ENCODE measurements at places on chromosomes 7 and 10.

DNA sequence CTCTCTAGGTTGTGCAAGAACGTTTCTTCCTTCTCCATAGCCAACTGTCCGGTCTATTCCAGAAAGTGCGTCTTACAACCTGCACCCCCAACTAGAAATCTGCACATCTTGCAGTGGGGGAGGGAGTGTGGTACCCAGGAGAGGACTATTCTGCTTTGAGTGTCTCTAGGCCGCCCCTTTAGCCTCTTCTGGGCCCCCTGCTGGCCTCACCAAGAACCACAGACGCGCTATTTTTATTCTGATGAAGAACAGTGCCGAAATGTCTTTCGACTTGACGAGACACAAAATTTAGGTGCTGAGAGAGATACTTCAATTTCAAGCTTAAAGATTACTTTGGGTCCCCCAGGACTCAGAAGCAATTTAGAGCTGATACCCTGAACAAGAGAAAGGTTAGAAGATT, 1.0 kb downstream of the CNPY1 start:
- DNase-seq, result no peak

GRCh38 chr10:24850727-24851296, 101.6 kb downstream of the PRTFDC1 start:
- DNase-seq, result no peak

DNA sequence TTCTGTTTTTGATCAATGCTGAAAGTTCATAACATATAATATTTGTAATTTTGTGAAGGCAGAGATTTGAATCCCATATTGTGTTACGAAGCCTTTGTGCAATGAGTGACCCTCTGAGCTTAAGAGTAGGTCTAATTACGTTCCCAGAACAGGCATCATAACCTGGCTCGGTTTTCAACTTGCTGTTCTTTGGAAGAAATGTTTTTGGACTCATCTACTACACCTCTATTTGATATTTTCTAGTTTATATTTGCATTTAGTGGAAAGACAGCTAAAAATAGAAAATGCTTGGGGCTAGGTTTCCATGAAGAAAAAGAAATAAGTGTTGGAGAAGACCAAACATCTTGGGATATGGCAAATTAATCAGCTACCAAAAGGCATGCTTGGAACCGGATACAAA, 234.8 kb downstream of the AGMO start:
- no peak for DNase-seq

DNA sequence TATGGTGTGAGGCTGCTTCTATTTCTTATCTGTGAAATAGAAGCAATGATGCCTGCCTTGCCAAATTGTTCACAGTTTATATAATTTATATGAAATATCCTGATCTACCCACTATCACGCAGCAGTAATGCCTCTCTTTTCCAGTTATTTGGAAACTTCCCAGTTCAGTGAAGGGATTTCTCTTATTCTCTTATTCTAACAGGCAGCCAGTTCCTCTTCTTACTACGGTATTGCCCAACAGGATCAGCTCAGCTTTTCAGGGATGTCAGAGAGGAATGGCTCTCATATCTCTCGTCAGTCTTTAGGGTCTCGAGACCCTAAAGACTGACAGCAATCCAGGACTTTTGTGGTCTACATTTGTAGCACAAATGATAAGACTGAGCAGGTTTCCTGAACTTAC, 215.6 kb downstream of the CREB5 start:
- DNase-seq, result no peak

DNA sequence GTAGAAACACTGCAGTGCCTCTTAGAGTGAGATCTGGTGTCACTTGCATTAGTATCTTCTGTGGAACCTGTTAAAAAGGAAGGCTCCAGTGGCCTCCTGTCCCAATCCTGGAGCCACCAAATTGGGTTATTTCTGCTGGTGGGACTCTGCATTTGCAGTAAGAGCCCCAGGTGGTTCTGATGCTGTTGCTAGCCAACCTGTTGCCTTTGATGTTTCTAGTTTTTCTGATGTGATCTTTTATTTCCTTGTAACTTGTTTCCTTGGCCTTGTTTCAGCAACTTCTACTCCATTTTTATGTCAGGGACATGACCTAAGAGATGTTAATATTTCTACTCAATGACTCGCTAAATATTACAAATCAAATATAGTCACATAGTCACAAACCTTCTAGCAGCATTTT, 12.5 kb upstream of the STN1 start:
- DNase-seq, result no peak

DNA sequence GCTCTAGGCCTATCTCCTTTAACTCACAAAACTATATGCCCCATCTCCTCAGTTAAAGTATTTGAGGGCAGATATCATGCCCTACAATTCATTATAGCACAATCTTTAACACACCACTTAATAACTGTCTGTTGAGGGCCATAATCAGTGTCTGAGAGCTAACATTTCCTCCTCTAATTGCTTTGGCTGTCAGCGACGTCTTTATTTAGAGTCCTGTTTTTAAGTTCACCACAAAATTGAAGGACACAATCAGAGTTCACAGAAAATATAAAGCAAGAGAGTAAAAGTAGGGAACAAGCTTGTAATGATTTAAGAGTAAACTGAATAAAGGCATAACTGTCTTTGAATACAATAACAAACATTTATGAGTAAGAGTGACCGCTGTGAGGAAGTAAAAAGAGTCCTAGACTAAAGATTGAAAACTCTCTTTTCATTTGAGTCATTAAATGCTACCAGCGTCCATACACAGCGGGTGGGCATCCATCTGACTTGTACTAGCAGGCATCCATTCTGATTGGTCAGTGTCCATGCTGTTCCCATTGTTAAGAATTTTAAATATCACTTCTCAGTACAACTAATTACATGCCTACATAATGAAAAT, 38.4 kb upstream of the ABCB4 start:
- DNase-seq, result peak; percentile 6

DNA sequence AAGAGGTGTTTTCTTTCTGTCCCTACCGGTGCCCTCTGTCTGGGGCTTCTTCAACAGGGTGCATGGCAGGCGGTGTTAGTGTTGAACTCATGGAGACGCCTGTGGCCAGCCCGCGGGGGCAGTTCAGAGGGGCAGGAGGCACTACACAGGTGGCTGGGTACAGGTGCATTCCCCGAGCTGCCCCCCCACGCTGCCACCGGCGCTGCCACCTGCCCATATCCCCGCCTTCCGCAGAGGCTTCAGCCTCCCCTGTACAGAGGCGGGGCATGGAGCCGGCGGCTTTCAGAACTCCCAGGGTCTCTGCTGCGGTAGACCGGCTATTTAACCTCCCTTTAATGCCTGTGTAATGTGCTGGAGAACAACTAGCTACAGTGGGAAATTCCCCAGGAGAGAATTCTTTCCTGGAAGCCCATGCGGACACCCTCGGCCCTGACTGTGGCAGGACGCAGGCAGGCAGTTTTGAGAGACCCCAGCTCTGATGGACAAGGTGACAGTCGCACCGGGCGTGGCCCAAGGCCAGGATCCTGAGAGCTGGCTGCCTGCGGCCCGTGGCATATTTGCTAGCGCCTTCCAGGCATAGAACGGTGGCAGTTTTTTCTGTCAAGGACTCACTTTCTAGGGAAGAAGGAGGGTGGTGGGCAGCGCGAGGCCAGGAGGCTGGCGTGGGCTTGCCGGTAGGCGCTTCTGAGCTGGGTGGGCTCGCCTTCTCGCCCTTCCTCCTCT, 53.7 kb upstream of the ZNF32 start:
- DNase-seq, result no peak

GRCh38 chr7:150333659-150334058, 7.8 kb downstream of the RARRES2 start:
- no peak for DNase-seq

- no peak for DNase-seq
Observed at GRCh38 chr10:72625276-72625607, 637 bp downstream of the MICU1 start.

- no peak for DNase-seq
Observed at GRCh38 chr7:143296686-143297085, 8.5 kb downstream of the CASP2 start.

GRCh38 chr10:123021517-123021916, 12.7 kb downstream of the ACADSB start:
- DNase-seq, result no peak

GRCh38 chr10:57983281-57983791, 284.4 kb downstream of the IPMK start:
- peak; percentile 83 for DNase-seq

GRCh38 chr7:151958036-151959010, 2.1 kb downstream of the GALNTL5 start:
- no peak for DNase-seq

- no peak for DNase-seq
Observed at GRCh38 chr10:22185586-22185985, 32.2 kb downstream of the EBLN1 start.

- no peak for DNase-seq
Observed at GRCh38 chr10:11869743-11870460, 46.7 kb downstream of the PROSER2 start.

DNA sequence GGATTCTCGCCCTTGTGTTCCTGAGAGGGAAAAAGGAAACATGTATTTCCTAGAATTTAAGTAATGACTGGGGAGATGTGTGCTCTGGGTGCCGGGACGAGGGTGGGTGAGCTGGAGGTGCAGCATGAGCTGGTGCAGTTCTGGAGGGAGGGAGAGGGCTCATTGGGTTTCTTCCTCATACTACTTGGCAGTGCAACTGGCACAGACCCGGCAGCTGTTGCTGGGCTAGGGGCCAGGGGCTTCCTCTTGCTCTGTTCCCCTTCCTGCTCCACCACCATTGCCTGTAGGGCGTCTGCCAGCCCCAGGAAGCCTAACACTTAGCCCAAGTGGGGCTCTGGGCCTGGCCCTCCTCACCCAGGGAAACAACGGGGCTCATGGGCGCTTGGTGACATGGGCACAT, 5.9 kb downstream of the RET start:
- DNase-seq, result no peak

DNA sequence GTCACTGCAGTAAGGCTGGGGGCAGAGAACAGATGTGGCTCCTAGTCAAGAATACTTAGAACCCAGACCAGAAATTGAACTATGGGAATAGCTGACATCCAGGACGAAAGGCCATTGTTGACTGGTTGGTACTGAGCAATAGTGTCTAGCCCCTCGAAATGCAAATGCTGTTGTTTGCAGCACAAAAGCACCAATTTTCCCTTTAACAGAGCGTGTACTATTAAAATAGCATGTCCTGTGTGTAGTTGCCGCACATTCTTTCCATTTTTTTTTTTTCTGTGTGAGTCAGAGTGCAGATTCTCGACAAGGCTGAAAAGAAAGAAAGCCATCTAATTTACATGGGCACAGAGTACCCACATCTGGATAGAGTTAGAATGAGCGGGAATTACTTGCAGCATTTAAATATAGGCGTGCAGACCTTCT, 302.4 kb downstream of the PTEN start:
- DNase-seq, result peak; percentile 63

- DNase-seq, result no peak
Observed at GRCh38 chr7:155560982-155561686, 14.8 kb upstream of the CNPY1 start.

GRCh38 chr10:56351909-56352630, 9.0 kb downstream of the ZWINT start:
- DNase-seq, result no peak

GRCh38 chr7:131909151-131909768, 352.8 kb upstream of the PODXL start:
- no peak for DNase-seq

- no peak for DNase-seq
Observed at GRCh38 chr7:24951441-24951980, 28.5 kb downstream of the OSBPL3 start.

- DNase-seq, result no peak
Observed at GRCh38 chr7:150566572-150566971, 618 bp upstream of the GIMAP4 start.

DNA sequence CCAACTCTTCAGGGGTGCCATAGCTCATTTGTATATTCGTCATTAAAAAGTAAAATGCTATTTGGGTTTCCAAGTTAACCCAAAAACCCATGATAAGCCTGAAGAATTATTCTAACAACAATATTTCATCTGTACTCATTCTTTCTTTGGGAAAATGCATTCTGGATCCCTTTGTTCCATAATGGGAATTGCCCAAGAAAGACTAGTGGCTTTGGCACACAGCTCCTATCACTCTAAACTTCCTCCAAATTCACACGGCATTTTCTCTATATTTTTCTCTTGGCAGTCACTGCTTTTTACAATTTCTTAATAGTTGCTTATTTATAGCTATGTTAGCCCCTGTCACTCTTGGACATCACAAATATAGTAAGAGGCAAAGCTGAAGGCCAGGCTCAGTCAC, 29.1 kb downstream of the CHCHD3 start:
- no peak for DNase-seq

GRCh38 chr10:61896854-61897661, 4.4 kb upstream of the ARID5B start:
- peak; percentile 43 for DNase-seq

- DNase-seq, result no peak
Observed at GRCh38 chr10:33038672-33039071, 80.6 kb upstream of the ITGB1 start.
